ENCODE measurements at places on chromosomes 2 and 18.
A peak's percentile ranks its signal among the peaks of the same experiment; 100 is the strongest.

- H3K27ac ChIP-seq: no peak overlapping the region
- no peaks in the 10 kb centered on the region for H3K27me3 ChIP-seq
- H3K4me1 ChIP-seq: peaks cover 35% of the 10 kb centered on the region
- DNase-seq: no peak
- H3K36me3 ChIP-seq: no peaks in the 10 kb centered on the region
These were observed 85.1 kb downstream of the NCOA1 start for GRCh38 chr2:24576146-24576545.

DNA sequence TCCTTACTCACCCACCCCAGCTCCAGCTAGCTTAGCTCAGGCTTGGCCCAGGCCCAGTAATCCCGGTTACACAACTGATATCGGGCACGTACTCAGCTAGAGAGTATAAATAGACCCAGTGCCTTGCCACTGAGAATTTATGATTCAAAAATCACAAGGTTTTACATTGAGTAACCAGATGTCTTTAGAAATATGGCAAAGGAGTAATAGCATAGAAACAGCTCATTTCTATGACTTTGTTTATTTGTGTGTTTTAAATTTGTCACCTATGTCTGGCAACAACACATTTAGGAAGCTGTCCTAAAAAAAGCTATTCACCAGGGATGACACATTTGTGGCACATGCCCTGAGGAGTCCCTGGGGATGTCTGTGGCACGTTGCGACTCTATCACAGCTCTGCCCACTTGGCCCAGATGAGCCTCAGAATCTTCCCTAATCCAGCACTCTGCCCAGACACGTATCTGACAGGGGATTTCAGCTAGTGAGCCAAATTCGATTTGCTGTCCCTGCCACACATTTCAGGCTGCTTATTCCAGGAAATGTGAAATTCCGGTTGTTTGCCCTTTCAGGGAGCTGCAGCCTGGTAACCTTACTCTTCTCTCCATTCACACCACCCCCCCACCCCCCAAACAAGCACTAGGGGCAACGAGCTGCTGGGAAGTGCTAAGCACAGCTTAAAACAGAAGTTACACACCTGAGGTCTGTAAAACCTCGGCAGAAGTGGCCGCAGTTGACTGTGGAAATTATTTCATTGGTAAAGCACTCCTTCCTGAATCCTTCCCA is 85.4 kb upstream of the ZCCHC2 start:
- no peaks in the 10 kb centered on the region for H3K36me3 ChIP-seq
- H3K4me3 ChIP-seq: no peak overlapping the region
- no peak for DNase-seq
- H3K27ac ChIP-seq: no peak overlapping the region

- H3K27me3 ChIP-seq: no peaks in the 10 kb centered on the region
- no peaks in the 10 kb centered on the region for H3K36me3 ChIP-seq
- peaks cover 2% of the 10 kb centered on the region for H3K4me1 ChIP-seq
These were observed 117.1 kb upstream of the SP5 start for GRCh38 chr2:170598067-170598395.

GRCh38 chr2:224716921-224717320 is 756 bp upstream of the CCDC195 start:
- H3K4me1 ChIP-seq: no peaks in the 10 kb centered on the region
- no peak overlapping the region for H3K27ac ChIP-seq
- no peak for DNase-seq

DNA sequence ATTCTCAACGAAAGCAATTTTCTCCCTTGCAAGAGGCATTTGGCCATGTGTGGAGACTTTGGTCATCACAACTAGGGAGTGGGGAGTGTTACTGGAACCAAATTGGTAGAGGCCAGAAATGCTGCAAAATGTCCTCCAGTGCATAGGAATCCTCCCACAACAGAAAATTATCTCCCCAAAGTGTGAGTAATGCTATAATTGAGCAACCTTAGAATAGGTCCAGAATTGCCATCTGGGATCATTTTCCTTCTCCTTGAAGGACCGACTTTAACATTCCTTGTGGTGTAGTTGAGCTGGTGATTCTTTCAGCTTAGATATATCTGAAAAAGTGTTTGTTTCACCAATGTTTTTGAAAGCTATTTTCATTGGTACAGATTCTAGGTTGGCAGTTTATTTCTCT is 111.2 kb upstream of the SMIM21 start:
- no peak overlapping the region for H3K27ac ChIP-seq
- no peaks in the 10 kb centered on the region for H3K27me3 ChIP-seq
- no peak overlapping the region for H3K4me3 ChIP-seq

DNA sequence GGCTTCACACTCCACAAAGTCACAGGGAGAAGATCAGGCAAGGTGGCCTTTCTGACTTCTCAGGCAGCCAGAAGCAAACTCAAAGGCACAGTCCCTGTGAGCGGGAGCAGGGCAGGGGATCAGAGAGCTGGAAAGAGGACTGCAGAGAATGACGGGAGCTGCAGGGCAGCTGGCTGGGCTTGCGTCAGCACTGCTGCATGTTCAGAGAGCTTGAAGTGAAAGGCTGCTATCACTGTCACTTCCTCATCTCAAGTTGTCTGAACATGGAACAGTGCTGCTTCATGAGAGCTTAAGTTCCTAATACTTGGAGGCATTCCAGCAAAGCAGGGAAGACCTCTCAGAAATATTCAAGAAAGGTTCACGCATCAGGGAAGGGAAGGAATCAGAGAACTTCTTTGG is 20.4 kb downstream of the TGFBRAP1 start:
- peak overlapping the region; percentile 77 for H3K27ac ChIP-seq
- no peaks in the 10 kb centered on the region for H3K27me3 ChIP-seq
- H3K36me3 ChIP-seq: peaks cover 18% of the 10 kb centered on the region
- DNase-seq: no peak
- peaks cover 19% of the 10 kb centered on the region for H3K4me1 ChIP-seq

GRCh38 chr2:144268036-144268678 is 251.8 kb downstream of the ZEB2 start:
- peaks cover 4% of the 10 kb centered on the region for H3K36me3 ChIP-seq
- DNase-seq: no peak
- peak overlapping the region; percentile 97 for H3K27ac ChIP-seq
- H3K4me1 ChIP-seq: peaks cover 40% of the 10 kb centered on the region

DNA sequence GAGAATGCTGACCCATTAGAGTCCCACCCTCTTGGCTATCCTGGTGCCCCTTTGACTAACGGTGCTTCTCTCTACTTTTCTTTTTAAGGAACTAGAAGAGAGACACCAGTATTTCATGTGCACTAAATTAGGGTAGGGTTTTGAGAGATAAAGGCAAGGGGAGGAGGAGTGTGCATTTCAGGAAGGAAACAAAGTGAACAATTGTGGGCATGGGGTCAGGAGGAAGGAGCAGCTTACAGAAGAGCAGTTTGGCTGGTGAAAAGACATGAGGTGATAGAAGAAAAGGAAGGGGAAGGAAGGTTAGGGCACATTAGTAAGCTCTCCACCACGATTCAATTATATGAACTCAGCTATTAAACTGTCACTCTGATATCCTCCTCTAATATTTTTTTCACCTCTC is 105.8 kb upstream of the CTAGE1 start:
- no peak overlapping the region for H3K27ac ChIP-seq
- no peaks in the 10 kb centered on the region for H3K27me3 ChIP-seq
- no peak overlapping the region for H3K4me3 ChIP-seq

GRCh38 chr2:6945087-6945813 is 28.0 kb downstream of the RNF144A start:
- H3K36me3 ChIP-seq: peaks cover 20% of the 10 kb centered on the region
- peaks cover 18% of the 10 kb centered on the region for H3K4me1 ChIP-seq
- H3K27me3 ChIP-seq: no peaks in the 10 kb centered on the region
- no peak overlapping the region for H3K4me3 ChIP-seq

DNA sequence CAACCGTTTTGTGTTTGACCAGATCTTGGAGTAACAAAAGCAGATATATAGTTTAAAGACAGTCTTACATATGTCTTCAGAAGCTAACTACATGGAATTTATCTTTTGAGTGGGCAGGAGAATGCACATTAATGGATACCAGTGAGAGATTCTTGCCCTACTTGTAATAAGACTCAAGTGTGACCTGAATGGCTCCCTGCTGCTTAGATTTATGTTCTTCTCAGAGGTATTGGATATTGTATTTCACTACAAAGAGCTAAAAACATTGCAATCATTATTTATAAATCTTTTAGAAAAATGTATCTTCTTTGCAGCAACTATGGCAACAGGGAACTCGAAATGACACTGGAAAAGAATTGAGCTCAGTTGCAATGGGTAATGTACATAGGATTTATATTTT is 227.7 kb downstream of the LRRTM4 start:
- H3K27me3 ChIP-seq: no peaks in the 10 kb centered on the region
- H3K36me3 ChIP-seq: no peaks in the 10 kb centered on the region
- DNase-seq: no peak
- no peak overlapping the region for H3K27ac ChIP-seq
- H3K4me1 ChIP-seq: peaks cover 6% of the 10 kb centered on the region

GRCh38 chr2:26651799-26652198 is 10.6 kb upstream of the CIB4 start:
- no peak for DNase-seq
- H3K36me3 ChIP-seq: no peaks in the 10 kb centered on the region
- H3K4me3 ChIP-seq: no peak overlapping the region
- peaks cover 4% of the 10 kb centered on the region for H3K27me3 ChIP-seq
- H3K27ac ChIP-seq: no peak overlapping the region

DNA sequence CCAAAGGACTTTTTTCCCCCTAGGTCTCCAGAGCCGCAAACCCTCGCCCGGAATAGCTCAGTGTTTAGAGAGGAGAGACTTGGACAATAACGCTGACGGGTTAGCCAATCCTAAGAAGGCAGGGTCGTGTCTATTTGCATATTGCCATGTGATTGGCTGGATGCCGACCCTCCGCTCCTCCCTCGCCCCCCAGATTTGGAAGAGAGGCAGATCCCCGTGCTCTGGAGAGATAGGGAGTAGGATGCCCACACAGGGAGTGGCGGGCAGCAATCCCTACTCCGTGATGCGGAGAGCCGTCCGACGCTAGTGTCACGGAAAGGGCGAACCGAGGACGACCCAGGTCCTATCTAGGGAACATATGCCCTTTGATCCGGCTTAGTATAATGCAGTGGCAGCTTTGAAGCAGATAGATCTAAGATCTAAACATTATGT is 1.4 kb downstream of the WNT6 start:
- H3K36me3 ChIP-seq: no peaks in the 10 kb centered on the region
- no peak overlapping the region for H3K27ac ChIP-seq
- DNase-seq: peak; percentile 87
- peaks cover 93% of the 10 kb centered on the region for H3K27me3 ChIP-seq
- peaks cover 38% of the 10 kb centered on the region for H3K4me1 ChIP-seq
- H3K4me3 ChIP-seq: peak overlapping the region; percentile 69

DNA sequence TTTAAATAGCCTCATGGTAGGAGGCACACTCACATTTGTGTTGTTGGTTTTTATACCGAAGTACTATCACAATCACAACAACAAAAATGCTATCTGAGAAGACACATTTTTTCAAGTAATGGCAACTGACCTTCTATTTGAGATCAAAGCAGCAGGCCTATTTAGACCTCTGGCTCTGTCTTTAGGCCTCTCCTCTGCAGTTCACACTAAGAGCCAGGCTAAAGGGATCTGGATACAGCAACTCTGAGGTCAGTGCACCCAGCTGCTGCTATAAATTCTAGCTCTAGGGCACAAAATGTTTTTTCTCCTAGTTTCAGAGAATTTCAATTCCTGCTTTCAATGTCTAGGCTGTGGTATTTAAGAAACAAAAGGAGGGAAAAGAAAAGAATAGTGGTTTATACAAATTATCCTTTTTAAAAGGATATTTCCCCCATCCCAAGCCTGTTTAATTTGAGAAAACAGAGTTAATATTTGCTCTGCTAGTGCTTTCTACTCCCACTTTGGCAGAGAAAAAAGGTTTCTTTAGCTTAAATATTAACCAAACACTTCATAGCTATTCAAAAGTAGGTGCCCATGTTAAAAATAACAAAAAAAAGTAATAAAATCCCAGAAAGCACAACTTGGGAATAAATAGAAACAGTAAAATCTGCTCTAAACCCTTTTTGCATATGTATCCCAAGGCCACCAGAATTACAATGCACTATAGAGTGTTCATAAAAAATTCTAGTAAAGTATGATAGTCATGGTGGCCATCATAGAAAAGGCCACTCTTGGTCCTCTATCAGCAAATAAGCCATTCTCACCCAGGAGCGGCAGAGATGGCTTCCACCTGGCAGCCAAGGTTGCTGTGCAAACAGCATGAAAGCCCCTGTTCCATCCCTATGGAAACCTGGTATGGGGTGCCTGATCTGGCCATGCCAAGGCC is 293.6 kb upstream of the SESTD1 start:
- H3K27ac ChIP-seq: no peak overlapping the region
- H3K4me3 ChIP-seq: no peak overlapping the region

- no peak overlapping the region for H3K4me3 ChIP-seq
- no peaks in the 10 kb centered on the region for H3K27me3 ChIP-seq
- H3K27ac ChIP-seq: no peak overlapping the region
- H3K4me1 ChIP-seq: no peaks in the 10 kb centered on the region
- H3K36me3 ChIP-seq: no peaks in the 10 kb centered on the region
These were observed 161.9 kb upstream of the CRIM1 start for GRCh38 chr2:36193680-36194079.

GRCh38 chr2:28326881-28327505 is 65.7 kb upstream of the FOSL2 start:
- no peaks in the 10 kb centered on the region for H3K27me3 ChIP-seq
- H3K4me1 ChIP-seq: peaks cover 28% of the 10 kb centered on the region
- no peak overlapping the region for H3K4me3 ChIP-seq
- no peak overlapping the region for H3K27ac ChIP-seq

DNA sequence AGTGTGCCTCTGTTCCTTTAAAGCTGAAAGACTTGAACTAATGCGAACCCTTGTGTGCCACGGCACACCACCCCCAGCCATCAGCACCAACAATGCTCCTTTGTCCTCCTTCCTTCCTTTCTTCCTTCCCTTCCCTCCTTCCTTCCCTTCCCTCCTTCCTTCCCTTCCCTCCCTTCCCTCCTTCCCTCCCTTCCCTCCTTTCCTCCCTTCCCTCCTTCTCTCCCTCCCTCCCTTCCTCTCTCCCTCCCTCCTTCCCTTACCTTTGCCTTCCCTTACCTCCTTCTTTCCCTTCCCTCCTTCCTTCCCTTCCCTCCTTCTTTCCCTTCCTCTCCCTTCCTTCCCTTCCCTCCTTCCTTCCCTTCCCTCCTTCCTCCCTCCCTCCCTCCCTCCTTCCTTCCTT is 208.3 kb upstream of the PXDN start:
- H3K4me1 ChIP-seq: no peaks in the 10 kb centered on the region
- no peak for DNase-seq
- H3K27ac ChIP-seq: no peak overlapping the region
- no peaks in the 10 kb centered on the region for H3K27me3 ChIP-seq
- H3K36me3 ChIP-seq: no peaks in the 10 kb centered on the region
- no peak overlapping the region for H3K4me3 ChIP-seq

GRCh38 chr18:23484561-23485182 is 18.6 kb upstream of the RMC1 start:
- peaks cover 16% of the 10 kb centered on the region for H3K36me3 ChIP-seq
- H3K4me1 ChIP-seq: peaks cover 18% of the 10 kb centered on the region
- no peak overlapping the region for H3K27ac ChIP-seq
- no peak for DNase-seq

GRCh38 chr2:197455428-197455827 is 2.1 kb downstream of the COQ10B start:
- H3K36me3 ChIP-seq: peaks cover 4% of the 10 kb centered on the region
- H3K27ac ChIP-seq: no peak overlapping the region
- DNase-seq: no peak

DNA sequence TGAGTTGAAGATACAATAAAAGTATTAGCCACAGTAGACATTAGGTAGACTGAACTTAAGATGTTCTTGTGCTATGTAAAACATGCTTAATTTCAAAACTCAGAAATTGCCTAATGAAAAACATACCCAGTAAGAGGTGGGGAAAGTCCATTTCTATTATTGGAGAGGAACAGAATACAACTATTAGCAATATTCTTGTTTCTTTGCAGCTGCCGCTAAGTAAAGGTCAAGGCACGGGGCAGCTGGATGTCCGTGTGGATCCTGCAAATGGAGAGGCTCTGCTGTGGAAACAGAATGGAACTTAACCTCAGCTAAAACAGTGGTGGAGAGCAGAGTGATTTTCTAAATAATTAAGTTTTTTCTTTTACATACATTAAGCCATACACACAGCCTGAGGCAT is 139.2 kb upstream of the ARHGAP28 start:
- H3K4me3 ChIP-seq: no peak overlapping the region
- DNase-seq: no peak
- no peak overlapping the region for H3K27ac ChIP-seq
